ENCODE measurements at places on chromosomes 2 and 18. TPM values are rescaled to one million over a fixed set of nuclear protein-coding genes. Genes with fewer than 3 reads are reported as not detected.
A peak's percentile ranks its signal among the peaks of the same experiment; 100 is the strongest.

DNA sequence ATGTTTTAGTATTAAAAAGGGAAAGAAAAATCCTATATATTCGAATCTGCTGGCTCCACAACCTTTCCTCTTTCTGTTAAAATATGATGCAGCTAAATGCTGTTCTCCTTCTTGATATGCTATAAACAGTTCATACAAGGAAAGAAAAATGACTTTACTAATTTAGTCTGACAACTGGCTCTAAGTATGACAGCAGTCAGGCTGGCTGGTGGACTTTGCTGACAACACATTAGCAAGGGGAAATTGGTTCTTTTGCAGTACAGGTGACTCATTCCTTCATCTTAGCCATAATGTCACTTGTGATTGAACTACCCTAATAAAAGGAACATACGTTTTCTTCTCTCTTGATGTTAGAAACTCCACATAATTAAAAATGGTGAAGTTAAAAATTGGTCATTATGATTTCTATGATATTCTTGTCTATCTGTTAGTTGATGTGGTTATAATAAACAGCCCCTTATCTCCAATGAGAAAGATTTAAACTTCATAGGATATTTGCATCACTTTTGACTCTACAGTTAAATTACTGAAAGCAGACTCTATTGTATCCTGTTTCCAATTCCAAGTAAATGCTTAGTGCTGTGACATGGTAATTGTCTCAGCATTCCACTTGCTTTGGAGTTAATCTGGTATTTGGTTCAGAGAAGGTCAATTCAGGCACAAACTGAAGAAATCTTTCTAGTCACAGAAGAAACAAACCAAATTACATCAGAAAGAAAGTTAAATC, 315.3 kb upstream of the GULP1 start:
- DNase-seq: no peak
- H3K4me3 ChIP-seq: no peak overlapping the region
- H3K27ac ChIP-seq: no peak overlapping the region
- H3K27me3 ChIP-seq: no peaks in the 10 kb centered on the region

GRCh38 chr2:1504311-1504750, 91.1 kb downstream of the TPO start:
- no peak overlapping the region for H3K27ac ChIP-seq
- no peaks in the 10 kb centered on the region for H3K27me3 ChIP-seq
- no peak overlapping the region for H3K4me3 ChIP-seq
- no peaks in the 10 kb centered on the region for H3K4me1 ChIP-seq

- no peak for DNase-seq
- H3K27me3 ChIP-seq: peaks cover 4% of the 10 kb centered on the region
- no peak overlapping the region for H3K27ac ChIP-seq
- no peak overlapping the region for H3K4me3 ChIP-seq
- no peaks in the 10 kb centered on the region for H3K36me3 ChIP-seq
Observed at GRCh38 chr2:237818066-237818473, 19.5 kb downstream of the RBM44 start.

DNA sequence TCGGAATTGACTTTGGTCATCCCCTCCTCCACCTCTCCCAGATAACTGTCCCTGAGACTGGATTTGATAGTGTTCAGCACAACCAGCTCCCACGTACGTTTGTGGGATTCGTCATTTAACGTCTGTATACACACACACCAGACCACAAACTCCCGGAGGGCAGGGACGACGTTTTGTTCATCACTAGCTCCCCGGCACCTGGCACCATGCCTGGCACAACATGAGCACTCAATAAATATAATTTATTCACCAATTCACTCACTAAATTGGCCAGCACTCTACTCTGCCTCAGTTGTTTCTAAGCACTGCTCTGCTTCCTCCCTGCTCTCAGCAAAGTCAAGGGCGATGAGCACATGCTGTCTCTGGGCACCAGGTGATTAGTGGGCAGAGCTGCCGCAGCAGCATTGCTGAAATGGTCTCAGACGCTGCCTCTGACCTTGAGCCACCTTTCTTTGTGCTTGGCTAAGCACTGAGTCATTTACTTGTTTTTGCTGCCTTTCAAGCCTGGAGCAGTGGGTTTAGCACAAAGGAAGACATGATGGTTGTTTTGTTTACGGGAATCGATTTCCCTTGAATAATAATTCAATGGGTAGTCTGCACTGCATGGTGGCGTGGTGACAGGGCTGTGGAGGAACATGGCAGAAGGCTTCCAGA, 19.3 kb upstream of the LOXHD1 start:
- H3K4me1 ChIP-seq: peaks cover 10% of the 10 kb centered on the region
- peak; percentile 13 for DNase-seq
- no peak overlapping the region for H3K4me3 ChIP-seq
- H3K36me3 ChIP-seq: no peaks in the 10 kb centered on the region

- no peak overlapping the region for H3K27ac ChIP-seq
- DNase-seq: no peak
- no peaks in the 10 kb centered on the region for H3K36me3 ChIP-seq
- no peak overlapping the region for H3K4me3 ChIP-seq
- no peaks in the 10 kb centered on the region for H3K4me1 ChIP-seq
Observed at GRCh38 chr2:229993236-229993635, 70.9 kb downstream of the FBXO36 start.

DNA sequence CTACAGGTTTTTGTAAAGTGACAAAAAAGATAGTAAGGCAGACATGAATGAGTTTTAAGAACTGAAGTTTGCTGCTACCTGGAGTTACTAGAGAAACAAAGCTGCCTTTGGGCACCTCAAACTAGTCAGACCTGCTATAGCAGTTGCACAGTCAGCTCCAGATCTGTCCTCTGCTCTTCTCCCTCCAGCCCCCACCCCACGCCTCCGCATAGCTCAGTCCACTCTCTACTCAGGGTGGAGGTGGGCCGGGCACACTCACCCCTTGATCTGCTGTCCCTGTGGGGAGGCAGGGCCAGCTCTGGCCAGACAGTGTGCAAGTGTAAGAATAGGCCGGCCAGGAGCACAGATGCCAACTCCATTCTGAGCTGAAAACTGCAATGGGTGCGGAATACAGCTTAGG, 4.1 kb downstream of the SERTAD2 start:
- H3K27ac ChIP-seq: peak overlapping the region; percentile 85
- peak overlapping the region; percentile 14 for H3K4me3 ChIP-seq
- DNase-seq: no peak
- H3K4me1 ChIP-seq: peaks cover 65% of the 10 kb centered on the region

GRCh38 chr2:15023221-15023620, 390.7 kb downstream of the LRATD1 start:
- no peak overlapping the region for H3K27ac ChIP-seq
- no peak for DNase-seq
- no peaks in the 10 kb centered on the region for H3K36me3 ChIP-seq
- H3K27me3 ChIP-seq: no peaks in the 10 kb centered on the region

GRCh38 chr2:207041279-207041678, 102.0 kb downstream of the CPO start:
- no peak for DNase-seq
- no peak overlapping the region for H3K27ac ChIP-seq
- H3K4me3 ChIP-seq: no peak overlapping the region
- no peaks in the 10 kb centered on the region for H3K4me1 ChIP-seq
- H3K36me3 ChIP-seq: no peaks in the 10 kb centered on the region
- no peaks in the 10 kb centered on the region for H3K27me3 ChIP-seq

- no peaks in the 10 kb centered on the region for H3K27me3 ChIP-seq
- no peak overlapping the region for H3K4me3 ChIP-seq
- H3K4me1 ChIP-seq: 0 out of 2 replicates have a peak, but pooled peaks cover 3% of the 10 kb centered on the region
- no peak overlapping the region for H3K27ac ChIP-seq
- no peaks in the 10 kb centered on the region for H3K36me3 ChIP-seq
Observed at GRCh38 chr2:111923276-111923804, 24.9 kb downstream of the MERTK start.

The SESTD1 gene
- 31.3 TPM for total RNA-seq

The RAMP1 gene
- total RNA-seq: 17.6 TPM

The TFPI gene
- total RNA-seq: 129 TPM

Data from Panc1 (cell line).